Activated CD4-positive, alpha-beta memory T cell treated with anti-CD3 and anti-CD28 coated beads for 36 hours (primary cell): ENCODE measurements at places on chromosomes 13 and 19. TPM values are rescaled to one million over a fixed set of nuclear protein-coding genes. Genes with fewer than 3 reads are reported as not detected.

GRCh38 chr13:101018720-101019119 is 344.1 kb upstream of the TMTC4 start:
- H3K4me1 ChIP-seq: no peaks in the 10 kb centered on the region
- H3K36me3 ChIP-seq: no peaks in the 10 kb centered on the region
- DNase-seq: no peak
- no peak overlapping the region for H3K27ac ChIP-seq

- H3K27me3 ChIP-seq: no peaks in the 10 kb centered on the region
- H3K27ac ChIP-seq: no peak overlapping the region
- no peak overlapping the region for H3K4me3 ChIP-seq
- no peaks in the 10 kb centered on the region for H3K4me1 ChIP-seq
- H3K36me3 ChIP-seq: no peaks in the 10 kb centered on the region
These were observed 42.0 kb downstream of the DCLK1 start for GRCh38 chr13:36089130-36089647.

Gene LINGO3
- 0.10 TPM for total RNA-seq

Gene SYT3
- not detected for total RNA-seq

GRCh38 chr13:39685652-39686051 is 30.2 kb downstream of the COG6 start:
- no peak for DNase-seq
- H3K36me3 ChIP-seq: peaks cover 21% of the 10 kb centered on the region
- H3K4me1 ChIP-seq: peaks cover 20% of the 10 kb centered on the region
- H3K4me3 ChIP-seq: no peak overlapping the region

Gene PEAK3
- total RNA-seq: not detected

GRCh38 chr13:77176350-77176749 is 149.4 kb upstream of the FBXL3 start:
- peaks cover 50% of the 10 kb centered on the region for H3K36me3 ChIP-seq
- no peaks in the 10 kb centered on the region for H3K27me3 ChIP-seq
- no peak overlapping the region for H3K4me3 ChIP-seq
- H3K27ac ChIP-seq: no peak overlapping the region

Gene ZNF235
- 1.2 TPM for total RNA-seq

Gene LHFPL6
- total RNA-seq: 3.0 TPM

GRCh38 chr19:14450168-14450874 is 17.2 kb downstream of the PKN1 start:
- H3K27ac ChIP-seq: no peak overlapping the region
- no peaks in the 10 kb centered on the region for H3K27me3 ChIP-seq

Gene CYP4F12
- total RNA-seq: not detected

Gene CDX2
- not detected for total RNA-seq

GRCh38 chr13:53342623-53343360 is 314.2 kb downstream of the OLFM4 start:
- no peaks in the 10 kb centered on the region for H3K36me3 ChIP-seq
- no peak overlapping the region for H3K4me3 ChIP-seq
- H3K4me1 ChIP-seq: no peaks in the 10 kb centered on the region

DNA sequence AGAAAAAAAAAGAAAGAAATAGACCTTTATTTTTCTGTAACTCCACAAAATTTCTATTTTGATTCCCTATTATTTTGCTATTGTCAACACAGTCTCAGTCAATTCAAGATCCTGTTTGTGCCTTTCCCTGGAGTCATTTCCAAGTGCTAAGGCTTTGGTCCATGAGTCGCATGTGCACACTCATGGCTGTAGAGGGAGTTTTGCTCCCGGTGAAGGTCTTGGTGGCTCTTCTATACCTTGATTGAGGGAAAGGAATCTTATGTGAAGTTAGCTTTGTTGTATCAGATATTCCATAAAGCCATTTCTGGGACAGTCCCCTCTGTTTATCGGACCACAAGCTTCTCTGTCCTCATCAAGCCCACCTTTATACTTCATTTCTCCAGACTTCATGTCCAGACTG is 58.7 kb upstream of the ALOX5AP start:
- H3K36me3 ChIP-seq: peaks cover 3% of the 10 kb centered on the region
- H3K27ac ChIP-seq: no peak overlapping the region
- H3K4me1 ChIP-seq: peaks cover 19% of the 10 kb centered on the region
- peaks cover 2% of the 10 kb centered on the region for H3K27me3 ChIP-seq
- no peak overlapping the region for H3K4me3 ChIP-seq

DNA sequence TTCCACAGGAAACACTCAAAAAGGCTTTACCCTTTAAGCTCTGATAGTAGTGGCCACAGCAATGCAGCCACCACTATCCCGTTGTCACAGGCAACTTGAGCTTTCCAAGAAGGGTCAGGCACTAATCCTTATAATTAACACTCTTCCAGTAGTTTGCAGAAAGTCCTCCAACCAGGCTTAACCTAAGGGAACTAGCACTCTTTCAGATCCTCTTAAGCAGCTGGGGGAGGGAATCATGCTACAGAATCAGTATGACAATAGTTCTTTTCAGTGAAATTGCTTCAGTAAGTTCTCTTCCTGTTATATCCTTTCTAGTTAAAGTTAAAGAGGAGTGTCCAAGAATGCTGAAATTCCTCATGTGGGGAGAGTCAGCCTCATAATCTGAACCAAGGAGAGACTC is 82.2 kb downstream of the TNFSF11 start:
- no peak for DNase-seq
- no peak overlapping the region for H3K27ac ChIP-seq
- H3K27me3 ChIP-seq: peaks cover 45% of the 10 kb centered on the region
- no peaks in the 10 kb centered on the region for H3K4me1 ChIP-seq
- no peak overlapping the region for H3K4me3 ChIP-seq
- no peaks in the 10 kb centered on the region for H3K36me3 ChIP-seq

DNA sequence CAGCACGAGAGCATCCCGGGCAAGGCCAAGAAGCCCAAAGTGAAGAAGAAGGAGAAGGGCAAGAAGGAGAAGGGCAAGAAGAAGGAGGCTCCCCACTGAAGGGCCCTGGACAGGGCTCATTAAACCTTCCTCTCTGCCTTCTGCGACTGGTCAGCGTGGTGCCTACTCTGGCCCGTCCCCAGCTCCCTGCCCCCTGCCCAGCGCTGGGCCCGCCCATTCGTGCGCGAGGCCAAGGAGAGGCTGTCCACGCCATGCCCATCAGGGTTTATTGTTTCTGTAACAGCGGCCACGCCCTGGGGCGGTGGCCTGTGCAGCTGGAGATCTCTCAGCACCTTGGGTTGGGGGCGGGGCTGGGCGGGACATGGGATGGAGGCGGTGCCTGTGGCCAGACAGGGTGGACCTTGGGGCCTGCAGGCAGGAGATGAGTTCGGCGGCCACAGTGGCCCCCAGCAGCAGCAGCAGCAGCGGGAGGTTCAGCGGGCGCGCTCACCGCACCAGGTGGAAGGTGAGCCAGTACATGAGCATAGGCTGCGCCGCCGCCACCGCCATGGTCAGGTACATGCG is 897 bp downstream of the C19orf33 start:
- no peaks in the 10 kb centered on the region for H3K27me3 ChIP-seq
- H3K36me3 ChIP-seq: peaks cover 8% of the 10 kb centered on the region
- no peak overlapping the region for H3K4me3 ChIP-seq
- no peaks in the 10 kb centered on the region for H3K4me1 ChIP-seq

DNA sequence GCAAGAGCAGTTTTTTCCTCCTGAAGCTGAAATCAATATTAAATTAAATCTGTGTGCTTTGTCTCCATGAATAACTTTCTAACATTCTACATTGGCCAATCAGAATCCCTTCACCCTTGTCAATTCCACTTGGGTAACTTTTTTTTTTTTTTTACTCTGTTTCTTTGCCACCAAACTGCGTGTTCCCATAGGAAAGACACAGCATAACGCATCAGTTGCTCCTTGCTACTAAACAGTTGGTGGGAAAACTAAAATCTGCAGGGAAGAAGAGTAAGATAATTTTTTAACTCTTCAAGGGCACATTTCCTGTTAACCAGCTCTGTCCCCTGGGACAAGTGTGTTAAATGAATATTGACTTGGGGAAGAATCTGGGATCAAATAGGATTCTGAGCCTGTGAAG is 113.3 kb upstream of the SERP2 start:
- H3K27me3 ChIP-seq: peaks cover 6% of the 10 kb centered on the region
- no peak overlapping the region for H3K4me3 ChIP-seq
- H3K27ac ChIP-seq: no peak overlapping the region
- peaks cover 20% of the 10 kb centered on the region for H3K4me1 ChIP-seq
- H3K36me3 ChIP-seq: no peaks in the 10 kb centered on the region

- peaks cover 26% of the 10 kb centered on the region for H3K36me3 ChIP-seq
- no peak overlapping the region for H3K4me3 ChIP-seq
- H3K27ac ChIP-seq: no peak overlapping the region
- no peak for DNase-seq
These were observed 182.7 kb downstream of the TBC1D4 start for GRCh38 chr13:75299246-75299645.

- H3K36me3 ChIP-seq: peaks cover 1% of the 10 kb centered on the region
- peaks cover 3% of the 10 kb centered on the region for H3K4me1 ChIP-seq
- H3K27ac ChIP-seq: peak overlapping the region; percentile 56
These were observed 53.2 kb downstream of the PEX11G start for GRCh38 chr19:7435586-7435985.

Gene C19orf85
- not detected for total RNA-seq

GRCh38 chr19:401866-402511 is 7.0 kb downstream of the C2CD4C start:
- no peaks in the 10 kb centered on the region for H3K36me3 ChIP-seq
- peaks cover 10% of the 10 kb centered on the region for H3K27me3 ChIP-seq
- no peak overlapping the region for H3K4me3 ChIP-seq
- no peaks in the 10 kb centered on the region for H3K4me1 ChIP-seq
- H3K27ac ChIP-seq: no peak overlapping the region

Gene KLF5
- 4.2 TPM for total RNA-seq

GRCh38 chr19:23460656-23461055 is 65.4 kb upstream of the ZNF91 start:
- DNase-seq: no peak
- H3K36me3 ChIP-seq: no peaks in the 10 kb centered on the region
- H3K27me3 ChIP-seq: no peaks in the 10 kb centered on the region
- H3K4me3 ChIP-seq: no peak overlapping the region
